Stimulated activated CD8-positive, alpha-beta memory T cell treated with anti-CD3 and anti-CD28 coated beads, Interleukin-12 subunit alpha, Interleukin-12 subunit beta, amount 100 ng/mL, for 4 hours (primary cell): ENCODE measurements at places on chromosomes 5 and 9.

DNA sequence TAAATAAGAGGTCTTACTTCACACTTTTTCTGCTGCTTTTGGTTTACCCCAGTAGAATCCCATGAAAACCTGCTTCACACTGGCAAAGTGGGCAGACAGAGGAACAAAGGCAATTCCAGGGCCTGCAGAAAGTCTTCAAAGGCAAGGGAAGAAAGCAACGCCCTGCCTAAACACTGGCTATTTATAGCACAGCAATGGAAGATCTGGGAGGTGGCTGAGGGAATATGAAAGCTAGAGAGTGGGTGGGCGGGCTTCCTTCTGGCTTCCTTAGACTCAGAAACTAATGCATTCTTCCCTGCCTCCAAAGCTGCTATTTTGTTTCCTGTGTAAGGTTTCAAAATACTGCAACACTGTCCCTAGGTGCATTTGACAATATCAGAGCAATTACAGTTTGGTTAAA is 46.8 kb downstream of the ELAVL2 start:
- no peak for DNase-seq

DNA sequence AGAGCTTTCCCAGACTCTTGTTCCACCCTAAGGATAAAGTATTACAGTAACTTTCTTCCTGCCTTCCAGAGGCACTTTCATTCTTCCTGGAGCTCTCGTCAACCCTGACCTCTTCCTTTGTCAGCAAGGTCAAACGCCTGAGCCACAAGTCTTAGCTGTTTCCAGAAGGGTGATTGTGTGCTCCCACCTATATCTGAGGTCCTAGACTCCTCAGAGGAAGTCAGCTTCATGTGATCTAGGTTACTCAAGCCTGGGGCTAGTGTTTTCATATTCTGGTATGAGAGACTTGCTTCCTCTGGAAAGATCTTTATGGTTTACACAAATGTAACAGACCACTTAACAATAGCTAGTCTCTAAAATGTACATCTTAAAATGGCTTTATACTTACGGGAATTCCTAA is 5.4 kb upstream of the FAM120A start:
- DNase-seq, result no peak

DNA sequence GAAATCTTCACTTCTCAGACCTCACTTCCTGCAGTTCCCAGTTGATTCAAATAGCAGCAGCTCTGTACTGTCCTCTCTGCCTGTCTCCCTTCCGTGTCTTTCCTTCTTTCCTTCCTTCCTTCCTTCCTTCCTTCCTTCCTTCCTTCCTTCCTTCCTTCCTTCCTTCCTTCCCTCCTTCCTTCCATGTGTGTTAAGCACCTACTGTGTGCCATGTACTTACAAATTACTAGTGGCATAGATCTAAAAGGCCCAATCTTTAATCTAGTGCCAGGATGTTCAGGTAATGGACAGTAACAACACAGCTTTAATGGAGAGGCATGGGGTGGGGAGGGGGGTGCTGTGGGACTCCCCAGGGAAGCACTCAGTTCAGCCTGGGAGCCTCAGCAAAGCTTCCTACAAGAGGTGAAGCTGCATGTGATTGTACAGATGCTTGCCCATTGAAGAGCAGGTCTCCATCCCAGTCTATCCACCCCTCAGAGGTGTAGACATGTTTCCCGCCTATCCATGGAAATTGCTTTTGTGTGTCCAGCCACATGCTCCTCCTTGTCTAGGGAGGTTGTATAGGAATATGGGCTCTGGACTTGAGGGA is 106.0 kb downstream of the RGS3 start:
- DNase-seq, result no peak

DNA sequence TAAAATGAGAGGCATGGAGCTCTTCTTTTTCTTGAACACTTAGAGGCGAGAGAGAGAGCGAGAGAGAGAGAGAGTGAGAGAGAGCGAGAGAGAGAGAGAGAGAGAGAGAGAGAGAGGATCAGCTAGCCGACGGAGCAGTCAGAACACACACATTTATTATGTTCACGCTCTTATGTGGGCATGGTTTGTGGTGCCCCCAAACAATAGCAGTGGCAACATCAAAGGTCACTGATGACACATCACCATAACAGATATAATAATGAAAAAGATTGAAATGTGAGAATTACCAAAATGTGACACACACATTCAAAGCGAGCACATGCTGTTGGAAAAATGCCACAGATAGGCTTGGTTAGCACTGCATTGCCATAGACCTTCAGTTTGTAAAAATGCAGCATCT is 116.1 kb downstream of the KDM4C start:
- no peak for DNase-seq

GRCh38 chr5:58002323-58002722 is 457.6 kb downstream of the PLK2 start:
- no peak for DNase-seq

- DNase-seq, result no peak
These were observed 185.7 kb downstream of the ESM1 start for GRCh38 chr5:54799645-54800044.

GRCh38 chr5:175657593-175658271 is at the start of gene HRH2:
Gene HRH2 (plus strand): TSS chr5:175658071. CDS start chr5:175683234, 25,163 bp downstream.
- no peak for DNase-seq

DNA sequence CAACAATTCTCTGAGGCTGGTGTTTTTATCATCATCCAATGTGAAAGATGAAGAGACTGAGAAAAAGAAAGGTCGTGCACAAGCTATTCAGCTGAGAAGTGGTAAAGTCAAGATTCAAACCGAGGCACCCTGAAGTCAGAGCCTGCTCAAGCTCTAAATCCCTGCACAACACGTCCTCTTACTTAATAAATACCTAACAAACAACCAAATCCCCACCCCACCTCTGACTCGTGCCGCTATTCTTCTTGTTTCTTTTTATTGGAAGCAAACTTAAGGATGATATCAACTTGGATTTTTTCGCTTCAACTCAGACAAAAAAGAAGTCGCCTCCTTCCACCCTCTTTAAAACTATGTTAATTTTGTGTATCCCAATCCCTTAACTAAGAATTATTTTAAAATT is 140.2 kb downstream of the CEP120 start:
- DNase-seq, result no peak

DNA sequence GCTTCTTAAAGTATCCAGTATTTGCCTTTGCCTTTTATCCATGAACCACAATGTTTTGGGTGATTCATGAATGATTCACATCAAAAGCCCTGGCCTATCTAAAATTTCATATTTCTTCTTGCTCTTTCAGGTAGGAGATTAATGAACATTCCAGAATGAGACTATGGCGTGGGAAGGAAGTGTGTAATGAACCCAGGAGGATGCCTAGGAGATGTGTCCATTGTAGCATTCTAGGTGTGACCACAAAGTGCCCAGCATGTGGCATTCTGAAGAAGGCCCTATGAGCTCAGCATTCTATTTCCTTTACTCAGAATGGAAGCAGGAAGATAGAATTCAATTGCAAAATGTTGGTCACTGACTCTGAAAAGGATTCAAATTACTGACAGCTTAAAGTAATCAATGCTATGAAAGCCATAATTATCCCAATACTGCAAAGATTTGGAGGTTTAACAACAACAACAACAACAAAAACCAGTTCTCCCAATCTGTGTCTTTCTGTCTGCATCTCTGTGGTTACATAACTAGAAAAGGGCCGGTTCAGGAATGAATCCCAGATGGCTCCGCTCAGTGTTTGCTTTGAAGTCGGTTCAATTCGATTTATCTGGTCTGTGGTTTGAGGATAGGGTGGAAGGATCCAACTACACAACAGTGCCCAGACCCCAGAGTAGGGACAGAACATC is 126.7 kb downstream of the FOXD1 start:
- no peak for DNase-seq

DNA sequence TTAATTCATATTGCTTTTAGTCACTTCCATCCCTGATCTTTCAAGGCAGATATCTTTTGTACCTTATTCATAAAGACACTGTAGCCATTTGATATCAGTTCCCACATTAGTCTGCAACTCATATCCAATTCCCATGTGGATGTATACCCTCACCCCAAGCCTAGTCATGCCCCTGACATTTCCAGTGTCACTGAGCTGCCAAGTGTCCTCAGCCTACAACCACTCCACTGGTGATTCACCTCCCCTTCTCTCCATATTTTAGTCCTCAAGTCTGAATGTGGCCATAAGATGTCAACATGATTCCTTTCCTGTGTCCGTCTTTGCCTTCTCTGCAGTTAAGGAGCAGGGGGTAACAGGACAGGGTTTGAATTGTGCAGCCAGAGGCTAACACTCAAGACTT is 346.9 kb downstream of the RAB3C start:
- DNase-seq, result no peak

DNA sequence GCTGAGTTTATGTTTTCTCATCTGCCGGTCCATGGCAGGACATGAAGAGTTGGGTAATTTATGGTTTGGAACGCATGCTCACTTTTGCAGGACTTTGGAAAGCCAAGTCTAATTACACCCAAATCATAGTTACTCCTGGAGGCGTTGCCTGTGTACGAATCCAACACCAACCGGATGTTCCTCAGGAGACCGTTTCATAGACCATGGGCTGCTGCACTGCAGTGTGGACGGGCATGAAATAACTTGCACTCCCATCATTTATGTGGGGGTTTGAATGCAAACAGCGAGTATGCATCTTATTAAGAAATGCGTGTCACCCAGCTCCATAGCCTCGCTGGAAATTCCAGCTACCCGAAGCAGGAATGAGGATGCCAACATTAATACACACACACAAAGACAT is 96.1 kb upstream of the IRX2 start:
- DNase-seq, result no peak

- DNase-seq, result no peak
These were observed 35.5 kb upstream of the ADAMTSL1 start for GRCh38 chr9:18438300-18438925.

DNA sequence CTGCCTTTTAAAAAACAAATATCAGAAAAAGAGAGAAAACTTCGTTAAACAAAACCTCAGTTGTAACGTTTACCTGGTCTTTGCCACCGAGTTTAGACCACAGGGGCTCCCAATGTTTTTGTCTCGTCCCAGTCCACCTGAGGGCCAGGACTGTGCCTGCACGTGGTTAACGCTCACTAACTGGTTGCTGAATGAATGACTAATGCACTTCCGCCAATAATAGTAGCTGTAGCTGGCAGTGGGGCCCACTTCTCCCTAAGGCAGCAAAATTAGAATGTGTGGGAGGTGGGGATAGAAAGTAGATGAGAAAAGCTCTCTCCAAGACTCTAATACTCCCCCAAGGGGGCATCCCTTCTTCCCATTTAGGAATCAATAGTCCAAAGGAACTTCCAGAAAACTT is 29.1 kb upstream of the MED27 start:
- no peak for DNase-seq

DNA sequence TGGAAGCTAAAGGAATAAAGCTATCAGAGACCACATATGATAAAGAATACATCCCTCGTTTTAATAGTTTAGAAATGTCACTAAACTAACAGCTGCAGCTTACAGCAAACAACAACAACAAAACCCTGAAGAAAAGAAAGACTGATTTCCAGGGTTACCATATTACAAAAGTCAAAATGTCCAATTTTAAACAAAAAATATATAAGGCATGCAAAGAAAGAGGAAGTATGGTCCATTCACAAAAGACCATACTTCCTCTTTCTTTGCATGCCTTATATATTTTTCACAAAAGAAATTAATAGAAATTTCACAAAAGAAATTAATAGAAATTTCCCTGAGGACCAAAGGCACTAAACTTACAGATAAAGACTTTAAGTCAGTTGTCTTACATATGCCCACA is 354.2 kb downstream of the ARL15 start:
- DNase-seq, result no peak

- no peak for DNase-seq
These were observed 1.2 kb downstream of the DIPK1B start for GRCh38 chr9:136713550-136713949.

DNA sequence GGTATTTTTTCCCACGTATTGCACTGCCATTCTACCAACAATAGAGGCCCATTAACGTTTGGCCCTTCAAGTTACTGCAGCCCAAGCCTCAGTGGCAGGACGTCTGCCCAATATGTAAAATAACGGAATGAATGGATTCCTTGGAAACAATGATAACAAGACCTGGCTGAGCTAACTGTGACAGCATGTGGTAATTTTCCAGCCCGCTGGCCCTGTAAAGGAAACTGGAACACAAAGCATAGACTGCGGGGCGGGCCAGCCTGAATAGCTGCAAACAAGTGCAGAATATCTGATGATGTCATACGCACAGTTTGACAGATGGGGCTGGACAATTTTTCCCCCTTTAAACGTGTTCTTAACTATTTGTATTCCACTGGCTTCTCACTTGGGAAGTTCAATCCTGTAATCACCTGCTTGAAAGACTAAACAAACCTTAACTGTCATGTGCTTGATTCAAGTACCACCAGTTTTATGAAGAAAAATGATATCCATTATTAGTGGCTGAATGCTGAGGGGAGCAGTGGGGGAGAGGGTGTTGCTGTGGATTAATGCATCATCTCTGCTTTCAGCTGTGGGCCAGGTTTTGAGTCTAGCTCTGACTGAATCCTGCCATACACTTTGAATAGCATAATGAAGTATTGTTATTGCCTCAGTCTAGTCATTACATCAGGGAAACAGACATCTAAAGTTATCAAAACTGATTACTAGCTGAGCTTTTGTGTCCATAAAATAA is 323.9 kb downstream of the TMEM161B start:
- DNase-seq, result no peak

DNA sequence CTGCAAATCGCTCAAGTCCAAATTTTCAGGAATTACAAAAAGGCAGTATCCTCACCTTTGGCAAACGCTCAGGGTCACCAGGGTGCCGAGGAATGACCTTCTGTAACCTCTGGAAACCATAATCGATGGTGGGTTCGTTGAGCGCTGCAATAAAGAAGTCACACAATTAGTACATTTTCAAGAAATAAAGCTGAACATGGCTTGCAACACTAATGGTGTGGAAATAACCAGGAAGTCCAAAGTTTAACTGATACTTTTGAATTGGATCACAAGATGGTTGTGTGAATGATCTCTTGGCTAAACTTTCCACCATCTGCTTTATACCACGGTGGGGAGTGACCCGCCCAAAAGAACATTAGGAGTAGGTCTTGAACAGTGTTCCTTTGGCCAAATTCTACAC is 368.7 kb downstream of the EBF1 start:
- no peak for DNase-seq

DNA sequence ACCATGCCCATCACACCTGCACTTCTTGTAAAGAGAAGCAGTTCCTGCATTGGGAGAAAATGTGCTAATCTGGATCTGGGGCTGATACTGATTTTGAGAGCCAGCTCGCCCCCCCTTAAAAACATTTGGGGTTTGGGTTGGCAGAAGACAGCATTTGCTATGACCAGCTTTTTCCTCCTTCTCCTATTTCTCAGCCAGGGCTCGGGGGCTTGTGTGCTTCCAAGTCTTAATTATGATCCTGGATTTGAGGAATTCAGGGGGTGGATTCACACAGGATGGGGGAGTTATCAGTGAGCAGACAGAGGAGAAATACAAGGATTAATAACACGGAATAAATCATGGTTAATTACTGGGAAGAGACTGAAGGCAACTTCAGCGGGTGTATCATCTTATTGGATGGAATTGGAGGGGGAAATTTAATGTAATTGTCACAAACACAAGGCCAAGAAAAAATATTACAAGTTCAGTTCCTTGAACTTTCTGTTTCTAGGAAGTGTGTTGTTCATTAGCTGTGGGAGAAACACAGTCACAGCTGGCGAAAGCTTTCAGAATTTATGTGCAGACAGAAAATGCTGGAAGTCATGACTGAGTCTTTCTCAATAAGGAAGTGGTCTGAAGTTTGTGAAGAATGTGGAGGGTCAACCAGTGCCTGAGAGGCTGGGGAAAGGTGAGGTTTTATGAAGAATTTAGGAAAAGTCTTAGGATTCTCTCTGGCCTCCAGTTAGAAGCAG is 15.3 kb downstream of the C9orf152 start:
- DNase-seq, result no peak

- DNase-seq, result no peak
These were observed 34.9 kb downstream of the SLC28A3 start for GRCh38 chr9:84305497-84306131.
